ENCODE measurements at places on chromosomes 12 and 14.

- DNase-seq, result no peak
Observed at GRCh38 chr12:113684908-113685782, 213.5 kb upstream of the LHX5 start.

GRCh38 chr12:6830286-6830890, 2.2 kb downstream of the P3H3 start:
- DNase-seq, result no peak

- DNase-seq, result no peak
Observed at GRCh38 chr12:120833849-120834248, 70.3 kb downstream of the SPPL3 start.

DNA sequence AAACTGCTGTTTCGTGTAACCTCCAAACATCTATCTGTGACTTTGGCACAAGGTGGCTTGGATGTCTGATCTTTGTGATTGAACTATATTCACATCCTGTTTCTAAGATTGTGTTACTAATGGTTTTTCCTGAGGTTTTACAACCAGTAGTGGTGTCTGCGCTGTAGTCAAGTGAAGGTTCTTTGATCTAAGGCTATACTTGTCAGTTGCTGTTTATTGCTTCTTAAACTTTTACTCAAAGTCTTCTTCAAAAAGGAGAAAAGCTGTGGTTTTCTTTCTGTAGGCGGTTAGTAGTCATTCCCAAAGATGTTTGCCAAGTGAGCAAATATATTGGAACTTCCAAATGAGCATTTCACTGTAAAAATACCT, 12.3 kb upstream of the CALM1 start:
- no peak for DNase-seq

- no peak for DNase-seq
Observed at GRCh38 chr12:80325167-80325959, 118.7 kb upstream of the PTPRQ start.

DNA sequence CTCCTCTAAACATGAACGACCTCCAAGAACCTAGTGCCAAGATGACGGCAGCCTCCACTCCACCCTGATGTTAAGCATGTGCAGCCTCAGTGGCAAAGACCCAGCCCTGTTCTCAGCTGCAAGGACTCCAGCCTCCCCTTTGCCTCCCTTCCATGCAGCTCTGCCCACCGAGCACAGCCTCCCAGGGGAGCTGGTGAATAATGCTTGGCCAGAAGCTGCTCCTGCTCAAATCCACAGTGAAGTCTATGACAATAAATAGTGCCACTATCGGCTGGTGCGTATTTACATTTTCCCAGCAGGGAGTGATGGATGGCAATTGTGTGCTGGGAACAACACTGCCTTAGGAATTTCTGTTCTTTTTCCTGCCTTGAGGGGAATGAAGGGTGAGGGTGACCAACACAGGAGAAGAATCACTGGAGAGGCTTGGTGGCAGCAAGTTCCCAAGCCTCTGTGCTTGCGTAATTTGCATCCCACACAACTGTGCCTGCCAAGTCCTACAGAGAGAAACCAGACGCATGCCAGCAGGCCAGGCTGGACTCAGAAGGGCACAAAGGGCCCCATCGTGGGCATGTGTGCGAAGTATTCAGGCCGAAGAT, 29.9 kb upstream of the TC2N start:
- no peak for DNase-seq

DNA sequence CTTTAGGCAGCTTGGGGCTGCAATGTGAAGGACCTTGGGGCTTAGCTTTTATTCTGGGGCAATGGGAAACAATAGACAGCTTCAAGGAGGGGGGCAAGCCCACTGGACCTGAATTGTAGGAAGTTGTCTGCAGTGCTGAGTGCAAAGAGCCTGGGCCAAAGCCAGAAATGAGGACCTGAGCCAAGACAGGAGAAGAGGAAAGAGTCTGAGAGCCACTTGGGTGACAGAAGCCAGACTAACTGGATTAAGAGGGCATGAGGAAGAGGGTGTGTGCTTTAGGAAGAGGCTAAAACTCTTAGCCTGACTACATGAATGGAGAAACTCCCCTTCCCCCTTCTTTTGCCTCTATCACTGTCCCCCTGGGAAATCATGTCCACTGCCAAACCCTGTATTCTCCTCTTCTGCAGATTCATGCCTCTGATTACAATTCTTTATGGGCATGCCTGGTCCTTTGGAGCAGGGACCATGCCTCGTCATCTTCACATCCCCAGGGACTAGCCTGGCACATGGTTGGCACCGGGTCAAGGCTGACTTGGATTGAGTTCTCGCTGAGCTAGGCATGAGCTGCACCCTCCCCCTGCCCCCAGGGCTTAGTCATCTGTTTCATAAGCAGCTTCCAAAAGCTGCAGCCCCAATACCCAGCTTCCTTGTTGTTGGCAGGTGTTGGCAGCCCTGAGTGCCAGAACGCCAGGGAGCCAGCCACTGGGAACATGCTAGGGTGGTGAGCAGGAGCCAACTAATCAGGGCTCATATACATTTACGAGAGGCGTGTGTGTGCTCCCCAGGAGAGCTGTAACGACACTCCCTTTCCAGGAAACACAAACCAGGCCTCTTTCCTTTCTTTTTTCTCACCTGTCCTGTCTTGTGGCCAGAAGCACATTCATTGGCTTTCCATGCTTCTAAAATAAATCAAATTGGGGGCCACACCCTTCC, 27.7 kb upstream of the JDP2 start:
- no peak for DNase-seq

GRCh38 chr12:25694072-25694471, 141.0 kb upstream of the LMNTD1 start:
- no peak for DNase-seq

DNA sequence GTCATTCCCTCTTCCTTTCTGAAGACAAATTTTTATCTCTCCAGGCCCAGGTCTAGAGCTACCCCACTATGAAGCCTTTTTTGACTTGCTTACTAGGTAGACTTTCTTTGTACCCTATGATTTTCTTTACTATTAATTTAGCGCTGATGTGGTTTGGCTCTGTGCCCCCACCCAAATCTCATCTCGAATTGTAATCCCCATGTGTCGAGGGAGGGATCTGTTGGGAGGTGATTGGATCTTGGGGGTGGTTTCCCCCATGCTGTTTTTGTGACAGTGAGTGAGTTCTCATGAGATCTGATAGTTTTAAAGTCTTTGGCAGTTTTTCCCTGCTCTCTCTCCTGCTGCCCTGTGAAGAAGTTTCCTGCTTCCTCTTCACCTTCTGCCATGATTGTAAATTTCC, 118.1 kb downstream of the SLC38A1 start:
- no peak for DNase-seq
